ENCODE measurements at places on chromosomes 1 and 21.

DNA sequence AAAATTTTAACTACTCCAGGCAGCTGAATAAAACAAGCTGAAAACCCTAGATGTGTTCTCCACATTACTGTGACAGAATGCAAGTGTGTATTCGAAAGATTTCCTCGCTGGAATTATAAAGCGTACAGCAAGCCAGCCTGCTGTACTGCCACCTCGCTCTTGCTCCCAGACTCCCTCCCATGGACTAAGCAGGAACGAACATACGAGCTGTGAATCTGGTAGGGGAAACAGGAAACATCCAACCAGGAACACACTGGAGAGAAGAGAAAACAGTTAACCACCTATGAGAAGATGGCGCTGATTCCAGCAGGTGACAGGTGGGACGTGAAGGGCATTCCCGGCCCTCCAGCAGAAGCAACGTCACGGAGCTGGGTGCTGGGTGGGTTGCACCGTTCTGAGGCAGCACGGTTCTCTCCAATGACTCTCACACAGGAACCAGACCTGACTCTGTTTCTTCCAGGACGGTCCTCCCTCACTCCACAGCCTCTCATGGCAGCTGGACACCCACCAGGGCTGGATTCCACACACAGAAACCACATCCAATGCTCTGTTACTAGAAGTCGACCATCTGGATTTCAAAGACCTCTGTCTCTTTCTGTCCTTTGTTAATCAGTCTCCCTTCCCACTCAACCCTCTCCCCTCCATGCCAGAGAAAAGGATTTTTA lies 219.2 kb downstream of the RERE start:
- no peak for DNase-seq

DNA sequence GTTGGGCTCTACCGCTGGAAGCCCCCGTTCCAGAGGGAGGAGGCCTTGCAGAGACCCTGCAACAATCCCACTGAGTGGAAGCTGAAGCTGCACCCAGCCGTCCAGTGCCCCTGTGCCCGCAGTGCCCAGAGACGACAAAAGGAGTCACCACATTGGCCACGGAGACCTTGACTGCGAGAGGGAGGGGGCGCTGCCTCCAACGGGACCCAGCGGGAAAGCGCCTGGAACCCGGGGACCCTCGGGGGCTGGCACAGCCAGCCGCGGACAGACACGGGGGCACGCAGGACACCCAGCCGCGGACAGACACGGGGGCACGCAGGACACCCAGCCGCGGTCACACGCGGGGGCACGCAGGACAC lies 22.5 kb downstream of the CFAP74 start:
- no peak for DNase-seq

DNA sequence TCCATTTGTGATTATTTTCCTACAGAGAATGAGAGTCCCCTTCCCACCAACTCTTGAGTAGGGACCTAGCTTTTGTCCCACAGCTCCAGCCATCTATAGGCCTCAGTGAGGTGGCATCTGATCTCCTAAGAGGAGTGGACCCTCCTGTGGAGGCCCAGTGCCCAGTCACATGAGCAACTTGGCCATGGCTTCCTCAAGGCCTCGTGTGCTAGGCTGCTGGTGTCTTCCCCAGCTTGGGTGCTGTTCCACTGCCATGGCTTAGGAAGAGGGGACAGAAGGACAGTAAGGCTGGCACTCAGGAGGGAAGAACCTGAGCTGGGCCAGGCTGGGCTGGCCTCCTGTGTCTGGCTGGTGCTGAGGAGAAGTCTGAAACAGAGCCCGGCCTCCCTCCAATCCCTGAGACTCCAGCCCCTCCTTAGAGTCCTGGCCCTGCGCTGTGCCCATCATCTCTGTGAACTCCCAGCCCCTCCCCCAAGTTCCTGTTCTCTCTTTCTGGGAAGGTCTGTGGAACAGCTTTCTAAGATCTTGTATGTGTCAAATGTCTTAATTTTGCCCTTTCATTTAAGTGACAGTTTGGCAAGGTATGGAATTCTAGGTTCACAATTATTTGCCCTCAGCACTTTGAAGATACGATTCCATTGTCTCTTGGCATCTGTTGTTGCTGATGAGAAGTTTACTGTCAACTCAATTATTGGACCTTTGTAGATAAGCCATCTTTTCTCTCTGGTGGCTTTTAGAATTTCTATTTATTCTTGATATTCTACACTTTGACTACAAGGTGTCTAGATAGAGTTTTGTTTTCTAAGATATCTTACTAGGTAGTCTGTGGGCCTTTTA lies 7.1 kb upstream of the KCNQ4 start:
- no peak for DNase-seq

DNA sequence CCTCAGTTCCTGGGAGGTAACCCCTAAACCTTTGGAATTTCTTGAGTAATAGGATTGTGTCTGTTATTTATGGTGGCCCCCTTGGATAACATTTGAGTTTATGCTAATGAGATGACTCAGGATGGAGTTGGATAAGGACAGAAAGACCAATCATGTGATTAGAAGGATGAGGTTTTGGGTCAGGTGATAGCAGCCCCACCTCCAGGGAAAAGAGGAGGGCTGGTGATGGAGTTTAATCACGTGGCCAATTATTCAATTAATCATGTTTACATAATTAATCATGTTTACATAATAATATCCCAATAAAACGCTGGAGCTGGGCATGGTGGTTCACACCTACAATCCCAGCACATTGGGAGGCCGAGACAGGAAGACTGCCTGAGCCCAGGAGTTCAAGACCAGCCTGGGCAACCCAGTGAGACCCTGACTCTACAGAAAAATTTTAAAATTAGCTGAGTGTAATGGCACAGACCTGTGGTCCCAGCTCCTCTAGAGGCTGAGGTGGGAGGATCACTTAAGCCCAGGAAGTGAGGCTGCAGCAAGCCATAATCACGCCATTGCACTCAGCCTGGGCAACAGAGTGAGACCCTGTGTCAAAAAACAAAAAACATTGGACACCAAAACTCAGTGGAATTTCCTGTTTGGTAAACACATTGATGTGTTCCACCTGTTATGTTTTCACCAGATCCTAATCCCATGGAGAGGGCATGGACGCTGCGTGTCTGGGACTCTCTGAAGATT lies 73.3 kb downstream of the NUP210L start:
- DNase-seq = no peak

DNA sequence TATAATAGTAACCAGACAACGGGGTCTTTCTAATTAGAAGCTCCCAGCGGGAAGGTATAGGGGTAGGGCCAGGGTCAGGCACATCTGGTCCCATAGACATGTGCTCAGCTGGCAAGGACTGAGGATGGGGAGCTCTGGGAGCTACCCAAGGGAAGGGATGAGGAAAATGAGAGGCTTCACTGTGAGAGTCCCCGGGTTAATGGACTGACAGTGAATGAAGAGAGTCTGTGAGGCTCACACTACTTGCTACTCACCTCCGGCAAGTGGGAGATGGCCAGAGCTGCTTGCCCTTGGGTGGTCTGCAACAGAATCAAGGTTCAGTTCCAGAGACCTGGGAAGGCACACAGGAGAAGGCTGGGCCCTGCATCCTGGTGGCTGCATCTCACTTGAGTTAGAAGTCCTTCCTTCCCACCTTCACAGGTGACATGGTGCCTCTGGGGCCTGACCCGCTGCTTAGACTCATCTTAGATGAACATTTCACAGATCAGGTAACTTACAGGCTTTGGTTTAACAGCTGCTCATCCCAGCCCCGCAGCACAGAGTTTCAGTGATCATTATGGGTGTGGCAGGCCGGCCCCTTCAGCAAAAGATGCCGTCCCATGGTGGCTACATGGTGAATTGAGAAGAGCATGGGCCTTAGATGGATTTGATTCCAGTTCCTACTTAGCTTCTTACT lies 31.7 kb downstream of the EIF2D start:
- no peak for DNase-seq

Data from T-helper 2 cell treated with Interferon-gamma antibody and Interleukin-4, amounts not matched to agents 5 μg/mL and 100 μg/mL, for 36 hours (primary cell).